ENCODE measurements at places on chromosomes 11 and 22.

DNA sequence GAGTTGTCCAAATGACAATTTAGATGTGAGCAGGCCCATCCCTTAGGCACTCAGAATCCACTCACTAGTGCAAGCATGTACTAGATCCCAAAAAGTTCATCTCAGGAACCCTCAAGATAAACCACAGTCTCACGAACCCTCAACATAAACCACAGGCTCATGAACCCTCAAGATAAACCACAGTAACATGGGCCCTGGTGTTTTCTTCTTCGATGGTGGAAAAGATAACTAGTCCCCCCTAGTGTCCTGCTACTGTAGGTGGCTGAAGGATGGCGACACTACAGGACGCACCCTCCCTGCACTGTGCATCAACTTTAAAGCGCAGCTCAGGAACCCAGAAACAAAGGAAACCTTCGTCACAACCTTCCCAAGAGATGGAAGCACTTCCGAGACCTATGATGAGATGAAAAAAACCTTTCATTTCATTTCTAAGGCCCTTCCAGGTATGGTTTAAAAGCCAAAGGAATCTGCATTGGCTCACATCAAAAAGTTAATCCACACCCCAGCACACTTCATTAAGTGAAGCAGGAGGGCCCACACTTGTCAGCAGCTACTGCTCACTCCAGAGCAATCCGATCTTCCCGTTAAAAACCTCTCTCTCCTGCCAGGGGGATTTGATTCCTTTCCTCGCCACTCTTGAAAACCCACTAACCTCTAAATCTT, 2.4 kb downstream of the LARGE1 start:
- no peak for DNase-seq
- no peak overlapping the region for H3K27ac ChIP-seq
- H3K4me3 ChIP-seq, result peak overlapping the region; percentile 89
- no peaks in the 10 kb centered on the region for H3K36me3 ChIP-seq

DNA sequence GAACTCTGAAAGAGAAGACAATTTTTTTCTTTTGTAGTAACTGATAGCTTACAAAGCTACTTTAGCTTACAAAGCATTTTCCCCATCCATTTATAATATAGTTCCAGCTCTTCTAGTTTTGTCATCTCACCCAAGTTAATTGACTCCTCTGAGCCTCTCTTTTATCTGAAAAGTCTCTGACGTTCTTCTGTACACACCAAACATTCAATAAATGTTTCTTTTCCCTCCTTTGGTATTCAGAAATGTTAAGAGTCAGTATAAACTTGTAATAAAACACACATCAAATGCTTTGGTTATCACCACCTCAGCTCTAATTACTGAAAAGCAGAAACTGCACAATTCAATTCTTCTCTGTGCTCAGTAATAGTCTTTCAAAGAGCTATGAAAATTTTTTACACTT, 5.9 kb downstream of the CCDC90B start:
- H3K4me1 ChIP-seq, result peaks cover 20% of the 10 kb centered on the region
- DNase-seq, result no peak
- no peaks in the 10 kb centered on the region for H3K27me3 ChIP-seq
- no peak overlapping the region for H3K4me3 ChIP-seq
- no peaks in the 10 kb centered on the region for H3K36me3 ChIP-seq
- no peak overlapping the region for H3K27ac ChIP-seq

DNA sequence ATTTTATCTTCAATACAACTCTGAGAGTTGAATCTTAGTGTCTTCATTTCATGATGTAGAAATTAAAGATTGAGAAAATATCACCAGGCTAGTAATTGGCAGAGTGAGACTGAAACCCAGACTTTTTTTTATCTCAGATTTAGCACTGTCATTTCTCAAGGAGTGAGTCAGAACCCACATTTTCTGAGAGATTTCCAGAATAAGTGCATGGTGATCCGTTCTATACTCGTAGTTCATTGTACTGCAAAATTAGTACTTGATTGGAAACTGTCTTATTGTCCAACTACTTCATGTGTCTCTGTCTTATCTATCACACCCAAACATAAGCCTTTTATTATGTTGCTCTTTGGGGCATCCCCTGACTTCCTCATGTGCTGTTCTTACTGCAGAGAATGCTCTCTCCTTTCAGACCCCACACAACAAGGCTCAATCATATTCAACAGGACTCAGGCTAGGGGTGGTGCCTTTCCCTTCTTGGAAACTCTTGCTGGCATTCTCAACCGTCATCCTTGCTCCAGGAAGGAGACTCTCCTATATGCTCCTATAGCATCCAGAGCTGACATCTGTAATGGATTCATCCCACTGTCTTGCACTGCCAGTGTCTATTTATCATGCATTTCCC, 76.7 kb upstream of the BLID start:
- H3K27me3 ChIP-seq, result no peaks in the 10 kb centered on the region
- peaks cover 88% of the 10 kb centered on the region for H3K4me1 ChIP-seq
- DNase-seq, result no peak
- H3K27ac ChIP-seq, result peak overlapping the region; percentile 95
- H3K36me3 ChIP-seq, result no peaks in the 10 kb centered on the region

- H3K36me3 ChIP-seq, result no peaks in the 10 kb centered on the region
- H3K27ac ChIP-seq, result peak overlapping the region; percentile 26
- H3K4me1 ChIP-seq, result peaks cover 80% of the 10 kb centered on the region
- no peak overlapping the region for H3K4me3 ChIP-seq
These were observed 46.6 kb downstream of the MN1 start for GRCh38 chr22:27754888-27755480.

DNA sequence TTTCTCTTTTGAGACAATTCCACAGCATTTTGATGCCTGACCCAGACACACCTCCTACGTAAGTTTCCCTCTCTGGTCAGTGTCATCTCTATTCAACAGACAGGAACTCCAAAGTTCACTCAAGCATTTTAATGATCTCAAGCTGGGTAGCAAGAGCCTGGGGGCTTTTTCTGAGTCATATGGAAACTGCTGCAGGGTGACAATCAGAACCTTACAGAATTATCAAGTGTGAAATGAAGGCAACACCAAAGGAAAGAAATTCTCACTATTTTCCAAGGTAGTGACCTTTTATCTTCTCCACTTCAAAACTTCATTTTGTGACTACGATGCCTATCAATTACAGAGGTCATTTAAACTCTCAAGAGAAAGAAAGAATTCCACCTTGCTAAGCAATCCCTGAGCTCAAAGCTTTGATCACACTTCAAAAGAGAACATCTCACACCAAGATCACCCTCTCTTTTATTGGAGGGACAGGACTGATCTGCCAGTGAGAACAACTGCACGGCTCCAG, 229.0 kb upstream of the ZC3H12C start:
- no peaks in the 10 kb centered on the region for H3K4me1 ChIP-seq
- no peak overlapping the region for H3K4me3 ChIP-seq
- H3K36me3 ChIP-seq, result no peaks in the 10 kb centered on the region
- no peaks in the 10 kb centered on the region for H3K27me3 ChIP-seq

- no peaks in the 10 kb centered on the region for H3K27me3 ChIP-seq
- no peaks in the 10 kb centered on the region for H3K4me1 ChIP-seq
- no peak overlapping the region for H3K4me3 ChIP-seq
- no peak overlapping the region for H3K27ac ChIP-seq
These were observed 44.8 kb downstream of the LMO1 start for GRCh38 chr11:8218840-8219239.

DNA sequence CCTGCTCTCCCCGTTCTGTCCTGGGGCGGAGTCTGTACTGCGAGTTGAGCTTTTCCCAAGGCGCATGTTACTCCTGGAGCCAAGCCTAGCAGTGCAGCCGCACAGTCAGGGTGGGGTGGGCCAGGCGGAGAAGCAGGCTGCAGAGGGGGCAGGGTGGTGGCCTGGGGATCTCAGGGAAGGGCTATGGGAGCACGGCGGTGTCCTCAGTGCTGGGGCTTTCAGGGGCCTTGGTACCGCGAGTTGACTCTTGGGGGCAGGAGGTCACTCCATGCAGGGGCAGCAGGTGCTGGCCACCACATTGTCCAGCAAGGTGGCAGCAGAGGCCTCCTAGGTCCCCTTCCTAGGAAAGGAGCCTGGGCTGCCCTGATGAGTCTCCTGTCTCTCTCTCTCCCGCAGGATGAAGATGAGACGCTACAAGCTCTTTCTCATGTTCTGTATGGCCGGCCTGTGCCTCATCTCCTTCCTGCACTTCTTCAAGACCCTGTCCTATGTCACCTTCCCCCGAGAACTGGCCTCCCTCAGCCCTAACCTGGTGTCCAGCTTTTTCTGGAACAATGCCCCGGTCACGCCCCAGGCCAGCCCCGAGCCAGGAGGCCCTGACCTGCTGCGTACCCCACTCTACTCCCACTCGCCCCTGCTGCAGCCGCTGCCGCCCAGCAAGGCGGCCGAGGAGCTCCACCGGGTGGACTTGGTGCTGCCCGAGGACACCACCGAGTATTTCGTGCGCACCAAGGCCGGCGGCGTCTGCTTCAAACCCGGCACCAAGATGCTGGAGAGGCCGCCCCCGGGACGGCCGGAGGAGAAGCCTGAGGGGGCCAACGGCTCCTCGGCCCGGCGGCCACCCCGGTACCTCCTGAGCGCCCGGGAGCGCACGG, 14.9 kb upstream of the MIEF1 start:
- no peaks in the 10 kb centered on the region for H3K36me3 ChIP-seq
- no peaks in the 10 kb centered on the region for H3K4me1 ChIP-seq
- no peak overlapping the region for H3K27ac ChIP-seq
- no peak overlapping the region for H3K4me3 ChIP-seq

All from thoracic aorta (tissue), 2 donors.